ENCODE measurements at places on chromosomes 6 and 20.

DNA sequence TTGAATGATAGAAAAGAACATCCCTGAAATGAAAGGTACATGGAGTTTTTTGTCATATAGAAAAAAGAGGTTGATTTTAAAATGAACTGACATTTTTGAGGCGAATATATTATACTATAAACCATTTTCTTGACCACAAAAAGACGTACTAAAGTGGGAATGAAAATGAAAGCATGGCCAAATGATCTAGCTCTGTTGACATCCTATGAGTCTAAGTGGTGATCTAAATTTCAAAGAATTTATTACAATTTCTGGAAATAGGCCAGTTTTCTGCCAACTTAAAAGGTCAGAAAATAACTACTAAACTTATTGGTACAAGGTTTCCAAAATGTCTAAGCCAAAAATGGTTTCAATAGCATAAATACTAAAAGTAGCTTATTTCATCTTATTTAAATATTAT is 536.8 kb downstream of the EYS start:
- DNase-seq, result no peak

- no peak for DNase-seq
Observed at GRCh38 chr6:3230256-3230882, 2.9 kb upstream of the TUBB2B start.

DNA sequence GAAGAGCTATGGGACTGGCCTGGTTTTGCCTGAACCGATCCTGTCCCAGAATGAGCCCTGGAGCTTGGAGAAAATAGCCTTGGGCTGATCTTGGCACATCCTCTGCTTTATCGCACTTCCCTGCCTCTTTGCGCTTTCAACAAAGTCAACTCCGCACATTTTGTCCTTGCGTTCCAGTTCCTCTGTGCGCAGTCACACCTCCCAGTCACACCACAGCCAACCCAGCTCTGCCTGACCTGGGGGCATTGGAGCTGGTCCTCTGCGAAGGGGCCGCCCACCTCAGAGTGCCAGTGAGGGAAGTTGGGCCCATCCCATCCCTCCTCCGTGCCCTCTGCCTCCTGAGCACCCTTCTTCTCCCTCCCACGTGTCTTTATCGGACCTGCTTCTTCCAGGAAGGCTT is 16.9 kb upstream of the UQCC2 start:
- no peak for DNase-seq

DNA sequence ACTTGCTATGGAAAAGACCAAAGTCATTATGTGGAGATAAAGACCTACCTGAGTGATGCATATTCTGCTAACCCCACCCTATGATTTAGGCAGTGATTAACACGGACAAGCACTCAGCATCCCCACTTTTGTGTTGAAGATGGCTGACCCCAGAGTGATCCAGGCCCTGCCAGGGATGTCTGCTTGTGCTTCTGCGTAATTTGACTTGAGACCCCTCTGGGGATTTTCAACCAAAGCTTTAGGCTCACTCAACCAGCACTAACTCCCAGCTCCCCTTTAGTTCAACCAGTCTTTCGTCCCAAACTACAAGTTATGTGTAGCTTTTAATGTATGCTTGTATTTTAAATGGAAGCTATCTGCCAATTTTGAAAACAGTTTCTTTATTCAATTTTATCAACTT is 538.0 kb upstream of the ID4 start:
- DNase-seq, result no peak

GRCh38 chr6:3162067-3162497 is 4.7 kb upstream of the TUBB2A start:
- no peak for DNase-seq

DNA sequence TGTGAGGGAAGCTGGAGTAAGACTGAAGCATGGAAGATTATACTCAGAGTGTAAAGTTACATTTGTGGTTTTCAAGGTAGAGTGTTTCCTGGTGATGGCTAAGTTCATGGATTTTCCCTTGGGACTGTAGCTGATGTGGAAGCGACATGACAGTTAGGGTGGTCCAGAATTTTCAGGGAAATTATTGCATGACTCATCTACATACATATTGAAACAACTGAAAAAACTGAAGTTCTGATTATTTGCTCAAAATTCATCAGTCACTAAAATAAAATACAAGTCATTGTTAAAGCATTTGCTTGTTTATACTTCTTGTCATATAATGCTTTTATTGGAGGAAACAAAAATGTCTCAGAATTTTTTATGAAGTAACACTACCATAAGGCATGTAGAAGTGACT is 700.0 kb downstream of the RFPL4B start:
- DNase-seq, result no peak

GRCh38 chr20:34998331-34998950 is 42.8 kb downstream of the MYH7B start:
- no peak for DNase-seq

DNA sequence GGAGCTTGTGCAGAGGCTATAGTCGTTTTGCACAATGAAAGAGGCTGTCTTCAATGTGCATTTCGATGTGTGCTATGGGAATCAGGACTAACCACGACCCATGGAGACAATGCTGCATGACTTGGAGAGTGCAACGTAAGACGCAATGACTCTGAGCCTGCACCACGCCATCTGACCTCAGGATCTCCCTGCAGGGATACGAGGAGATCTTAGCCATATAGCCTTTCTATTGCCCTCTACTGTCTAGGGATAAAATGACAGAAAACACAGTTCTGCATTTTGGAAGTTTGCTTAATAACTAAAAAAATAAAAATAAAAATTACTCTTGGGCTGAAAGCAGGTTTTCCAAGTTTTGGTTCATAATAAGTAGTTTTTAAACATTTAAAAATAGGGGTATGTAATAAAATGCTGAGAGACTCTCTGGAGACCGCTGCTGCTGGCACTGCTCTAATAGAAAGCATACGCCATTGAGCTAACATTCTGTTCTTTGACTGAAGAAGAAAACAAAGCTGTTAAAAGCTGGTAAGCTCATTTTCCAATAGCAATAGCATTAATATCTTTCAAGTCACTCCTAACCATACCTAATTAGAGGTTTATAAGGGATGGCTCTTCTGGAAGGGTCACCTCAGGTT is 87.2 kb downstream of the PDE7B start:
- peak; percentile 33 for DNase-seq

DNA sequence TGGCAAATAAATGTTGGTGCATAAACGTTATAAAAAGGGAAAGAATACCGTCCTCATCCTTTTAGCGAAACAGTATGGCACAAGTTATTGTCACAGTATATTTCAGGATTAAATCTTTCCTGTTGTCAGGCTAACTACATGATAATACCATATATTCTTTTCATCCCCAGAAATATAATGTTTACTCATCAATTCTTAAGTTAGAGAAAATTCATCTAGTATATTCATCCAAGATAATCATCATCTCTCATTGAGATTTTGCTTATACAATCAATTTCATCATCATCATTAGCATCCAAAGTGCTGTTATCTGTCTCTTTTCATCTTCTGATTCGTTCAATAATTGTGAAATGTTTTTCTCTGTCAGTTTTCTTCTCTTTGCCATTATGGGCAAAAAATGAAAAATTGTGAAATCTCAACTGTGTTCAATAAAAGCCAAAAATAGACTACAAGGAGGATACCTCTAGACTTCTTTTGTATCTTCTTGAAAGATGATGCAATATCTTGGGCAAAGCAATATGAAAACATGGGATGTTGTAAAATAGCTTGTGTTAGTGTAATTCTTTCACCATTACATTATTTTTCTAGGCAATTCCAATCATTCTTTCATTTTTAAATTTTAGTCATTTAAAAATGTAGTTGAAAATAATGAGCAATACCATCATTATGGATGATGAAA is 2.6 kb downstream of the SPACA1 start:
- DNase-seq, result no peak

- DNase-seq, result no peak
Observed at GRCh38 chr6:17574866-17575560, 25.1 kb upstream of the FAM8A1 start.
